ENCODE measurements at places on chromosomes 11 and 22.

DNA sequence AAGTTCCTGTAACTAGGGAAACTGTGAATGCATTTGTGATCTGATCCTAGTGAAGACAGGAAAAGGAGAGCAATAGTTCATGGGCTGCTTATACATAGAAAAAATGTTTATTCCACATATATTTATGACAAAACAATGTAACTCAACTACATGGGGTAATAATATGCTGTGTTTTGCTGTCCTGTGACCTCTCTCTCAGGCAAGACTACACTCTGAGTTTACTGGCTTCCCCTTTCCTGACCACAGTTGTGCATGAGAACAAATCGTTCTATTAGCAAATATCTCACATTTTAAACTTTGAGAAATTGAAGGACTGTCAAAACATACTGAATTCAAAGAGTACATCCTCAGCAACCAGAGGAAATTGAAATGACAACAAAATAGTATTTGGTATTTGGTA lies 161.9 kb upstream of the TRPC6 start:
- DNase-seq = no peak

- no peak for DNase-seq
These were observed 543.5 kb downstream of the BRD1 start for GRCh38 chr22:49284056-49284784.

DNA sequence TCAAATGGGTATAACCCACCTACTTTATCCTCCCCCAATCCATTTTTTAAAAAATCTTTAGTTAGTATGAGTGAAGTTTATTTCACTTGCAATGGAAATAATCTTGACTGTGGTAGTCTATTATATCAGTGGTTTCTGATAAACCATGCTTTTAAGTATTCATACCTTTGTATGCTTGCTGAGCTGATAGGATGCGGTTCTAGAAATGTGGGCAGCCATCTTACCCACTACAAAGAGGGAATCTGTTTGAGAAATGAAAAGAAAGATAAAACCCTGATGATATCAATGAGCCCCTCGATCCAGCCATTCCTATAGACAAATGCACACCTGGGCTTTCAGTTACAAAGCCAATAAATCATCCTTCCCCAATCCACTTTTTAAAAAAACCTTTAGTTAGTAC lies 13.8 kb upstream of the PVALB start:
- no peak for DNase-seq

DNA sequence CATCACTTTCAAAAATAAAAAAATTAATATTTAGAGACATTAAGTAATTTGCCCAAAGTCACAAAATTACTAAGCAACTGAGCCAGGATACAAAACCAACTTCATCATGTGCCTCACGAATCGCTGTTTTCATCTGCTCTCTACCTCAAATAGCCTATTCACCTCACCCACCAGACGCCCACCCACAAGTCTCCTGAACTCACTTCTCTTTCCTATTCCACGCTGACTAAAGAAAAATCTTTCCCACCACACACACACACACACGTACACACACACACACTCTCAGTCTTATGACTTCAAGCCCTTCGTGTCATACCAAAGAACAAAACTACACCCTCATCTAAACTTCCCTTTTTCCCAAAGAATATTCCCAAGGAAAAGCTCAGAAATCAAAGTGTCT lies 2.2 kb downstream of the OR8B12 start:
- DNase-seq = no peak

- DNase-seq = no peak
These were observed 9.8 kb downstream of the PRMT3 start for GRCh38 chr11:20397281-20397680.

DNA sequence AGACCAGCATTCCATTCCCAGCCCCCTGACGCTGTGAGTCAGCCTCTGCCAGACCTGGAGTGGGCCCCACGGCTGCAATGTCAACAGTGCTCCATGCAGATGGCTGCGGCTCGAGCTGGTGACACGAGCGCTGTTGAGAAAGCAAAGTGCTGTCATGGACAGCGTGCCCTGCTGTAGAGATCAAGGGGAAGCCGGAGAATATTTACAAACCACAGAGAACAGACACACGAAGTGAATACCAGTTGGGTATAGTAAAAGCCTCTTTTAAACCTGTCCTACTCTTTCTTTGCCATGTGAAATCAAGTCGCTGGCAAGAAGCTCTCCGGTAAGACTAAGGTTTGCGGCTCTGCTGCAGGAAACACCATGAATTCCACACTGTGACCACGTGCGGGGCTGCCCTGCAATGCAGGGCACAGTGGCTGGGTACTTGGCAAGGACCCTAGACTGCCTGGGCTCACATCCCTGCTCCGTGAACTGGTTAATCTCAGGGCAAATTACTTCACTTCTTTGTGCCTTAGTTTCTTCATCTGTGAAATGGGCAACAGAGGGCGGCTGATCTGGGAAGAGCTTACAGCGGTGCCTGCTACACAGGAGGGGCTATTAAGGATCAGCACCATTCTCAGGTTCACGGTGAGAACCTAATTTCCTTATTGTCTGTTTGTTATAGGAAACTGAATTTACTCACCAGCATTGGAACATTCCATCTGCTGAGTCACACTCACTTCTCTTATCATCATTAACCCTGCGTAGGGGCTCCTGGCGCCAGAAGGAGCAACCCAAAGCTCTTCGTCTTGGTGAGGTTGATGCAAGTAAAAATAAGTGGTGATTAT lies 27.8 kb upstream of the ELFN2 start:
- no peak for DNase-seq
